ENCODE measurements at places on chromosomes 1 and 21. TPM values are rescaled to one million over a fixed set of nuclear protein-coding genes. Genes with fewer than 3 reads are reported as not detected.

Gene PTGER3
- 102 TPM for polyA plus RNA-seq

Gene MR1
- 15.2 TPM for polyA plus RNA-seq

Gene RGS7
- 3.6 TPM for polyA plus RNA-seq

Gene CXADR
- 5.2 TPM for polyA plus RNA-seq

Gene ESRRG
- polyA plus RNA-seq: 11.9 TPM

Gene CELA2A
- polyA plus RNA-seq: not detected

Gene OR2T29
- polyA plus RNA-seq: not detected

Gene SLAMF1
- 0.13 TPM for polyA plus RNA-seq

Gene DNAH14
- polyA plus RNA-seq: 6.6 TPM

Gene HTR6
- polyA plus RNA-seq: not detected

Gene CR1
- 2.6 TPM for polyA plus RNA-seq

Gene B3GALT2
- 2.2 TPM for polyA plus RNA-seq

Gene CA6
- not detected for polyA plus RNA-seq

Gene OR2T33
- polyA plus RNA-seq: not detected

Data from kidney (tissue), 22 donors.